D341Med (cell line): ENCODE measurements at places on chromosomes 3 and 15.

GRCh38 chr3:20861454-20861853 is 675.4 kb upstream of the SGO1 start:
- no peak for DNase-seq

DNA sequence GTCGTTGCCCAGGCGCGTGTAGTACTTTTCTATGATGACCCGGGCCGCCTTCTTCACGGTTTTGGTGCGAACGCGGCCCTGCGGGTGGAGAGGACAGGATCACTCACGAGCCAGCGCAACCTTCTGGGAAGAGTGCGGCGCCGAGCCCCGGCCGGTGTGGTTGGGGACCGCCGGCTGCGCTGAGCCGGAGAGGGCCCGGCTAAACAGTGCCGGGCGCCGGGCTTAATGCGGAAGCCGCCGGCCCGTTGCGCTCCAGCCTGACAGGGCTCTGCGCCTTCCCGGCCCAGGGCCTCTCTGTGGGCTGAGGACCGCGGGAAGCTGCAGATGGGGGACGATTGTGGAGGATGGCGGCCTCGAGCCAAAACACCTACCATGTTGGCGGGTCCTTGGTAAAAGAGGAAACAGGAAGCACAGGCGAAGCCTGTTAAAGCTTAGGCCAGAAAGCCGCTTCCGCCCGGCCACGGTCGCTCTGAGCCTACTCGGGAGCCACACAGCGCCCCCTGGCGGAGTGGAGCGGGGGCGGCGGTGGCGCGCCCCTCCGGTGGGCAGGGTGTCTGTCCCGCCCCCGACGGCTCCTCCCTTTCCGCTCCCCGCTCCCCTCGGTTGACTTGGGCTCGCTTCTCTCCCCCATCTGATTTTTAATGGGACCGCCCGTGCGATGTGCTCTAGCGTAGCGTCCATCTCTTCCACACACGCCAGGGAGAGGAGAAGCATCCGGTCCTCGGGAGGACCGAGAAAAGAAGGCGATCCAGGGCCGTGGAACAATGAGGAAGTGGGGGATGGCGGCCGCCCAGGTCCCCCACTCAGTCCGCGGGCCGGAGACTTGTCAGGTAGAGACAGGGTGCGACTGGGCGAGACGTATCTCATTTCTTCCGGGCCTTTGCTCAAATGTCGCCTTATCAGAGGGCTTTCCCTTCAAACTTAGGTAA is at the start of gene RPS17:
RPS17 (minus strand) TSS at position 403 of the 929 bp plus-strand sequence; CDS start at position 374, 29 bp downstream.
- DNase-seq: peak; percentile 99

GRCh38 chr3:72728958-72729467 is 119.2 kb downstream of the SHQ1 start:
- no peak for DNase-seq

DNA sequence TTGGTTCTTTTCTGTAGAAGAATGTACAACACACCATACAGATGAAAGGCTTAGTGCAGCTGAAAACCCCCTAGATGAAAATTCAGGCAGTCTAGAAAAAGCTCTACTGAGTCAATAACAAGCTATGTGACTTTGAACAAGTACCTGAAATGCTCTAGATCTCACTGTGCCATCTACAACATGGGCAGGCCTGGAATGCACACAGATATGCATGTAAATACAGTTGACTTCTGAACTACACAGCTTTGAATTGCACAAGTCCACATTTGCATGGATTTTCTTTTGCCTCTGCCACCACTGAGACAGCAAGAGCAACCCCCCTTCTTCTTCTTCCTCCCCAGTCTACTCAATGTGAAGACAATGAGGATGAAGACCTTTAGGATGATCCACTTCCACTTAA is 98.4 kb downstream of the CNTN3 start:
- no peak for DNase-seq

DNA sequence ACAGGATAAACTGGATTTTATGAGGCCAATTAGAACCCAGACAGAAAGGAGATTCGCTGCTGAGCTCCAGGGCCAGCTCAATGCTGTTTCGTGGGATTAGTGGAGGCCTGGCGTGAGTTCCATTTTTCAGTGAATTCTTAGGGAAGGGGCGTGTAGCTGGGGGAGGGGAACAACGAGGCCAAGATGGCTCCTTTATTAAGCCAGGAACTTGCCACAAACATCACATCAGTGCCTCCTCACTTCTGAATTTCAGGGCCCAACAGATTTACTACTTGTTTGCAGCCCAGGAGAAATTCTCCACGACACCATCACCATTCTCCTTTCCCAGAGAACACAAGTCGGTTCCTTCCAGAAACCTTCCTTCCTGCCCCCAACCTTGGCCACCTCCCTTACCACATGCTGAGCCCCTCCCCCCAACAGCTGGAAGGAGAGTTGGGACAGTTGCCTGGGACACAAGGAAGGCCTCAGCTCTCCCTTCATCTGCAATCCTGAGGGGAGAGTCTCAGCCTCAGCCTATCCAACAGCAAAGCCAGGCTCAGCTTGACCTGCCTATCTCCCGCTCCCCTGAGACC is 5.8 kb downstream of the IGDCC4 start:
- DNase-seq: peak; percentile 77

- peak; percentile 60 for DNase-seq
Measured at GRCh38 chr3:123799544-123800361, 84.4 kb downstream of the MYLK start.

DNA sequence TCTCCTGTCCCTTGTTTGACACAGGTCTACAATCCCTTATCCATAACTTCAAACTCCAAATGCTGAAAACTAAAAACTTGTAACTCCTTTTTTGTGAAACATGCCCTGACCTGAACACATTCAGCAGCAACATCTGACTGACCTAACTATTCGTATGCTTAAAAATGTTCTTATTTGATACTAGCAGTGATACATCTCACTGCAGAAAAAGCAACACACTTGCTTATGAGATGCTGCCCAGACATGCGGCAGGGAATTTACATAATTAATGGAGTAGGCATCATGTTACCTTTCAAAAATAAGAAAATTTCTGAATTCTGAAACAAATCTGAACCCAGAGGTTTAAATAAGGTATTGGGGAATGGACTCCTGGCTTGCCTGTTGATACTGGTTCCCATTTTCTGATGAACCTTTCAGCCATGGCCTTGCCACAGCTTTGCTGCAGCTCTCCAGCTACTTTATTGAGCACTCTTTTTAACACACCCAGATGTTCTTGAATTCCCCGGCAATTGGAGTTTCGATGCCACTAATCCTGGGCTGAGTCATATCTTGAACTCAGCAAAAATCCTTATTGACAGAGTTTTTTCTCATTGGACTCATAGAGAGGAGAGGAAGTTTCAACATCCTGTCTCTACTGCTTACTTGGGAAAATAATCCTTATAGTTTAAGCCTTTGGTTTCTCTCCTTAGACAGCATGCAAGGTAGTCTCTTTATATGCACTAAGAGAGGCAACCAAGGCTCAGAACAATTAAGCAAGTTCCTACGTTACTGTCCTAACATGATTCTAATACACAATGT is 296.6 kb upstream of the LMCD1 start:
- no peak for DNase-seq

DNA sequence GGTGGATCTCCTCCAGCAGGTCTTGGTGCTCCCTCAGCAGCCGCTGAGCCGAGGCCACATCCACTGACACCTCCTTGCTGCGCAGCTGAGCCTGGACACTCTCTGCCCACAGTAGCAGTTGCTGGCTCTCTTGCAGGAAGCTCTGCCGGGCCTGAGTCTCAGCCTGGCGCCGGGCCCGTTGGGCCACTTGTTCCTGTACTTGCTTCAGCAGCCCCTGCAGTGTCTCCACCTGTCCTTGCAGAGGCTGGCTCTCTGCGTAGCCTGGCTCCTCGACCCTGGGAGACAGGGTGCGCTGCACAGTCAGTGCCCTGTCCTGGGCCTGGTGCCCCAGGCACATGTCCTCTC is 15.5 kb downstream of the SPTBN5 start:
- DNase-seq: no peak
